ENCODE measurements at places on chromosomes 3 and 15.

DNA sequence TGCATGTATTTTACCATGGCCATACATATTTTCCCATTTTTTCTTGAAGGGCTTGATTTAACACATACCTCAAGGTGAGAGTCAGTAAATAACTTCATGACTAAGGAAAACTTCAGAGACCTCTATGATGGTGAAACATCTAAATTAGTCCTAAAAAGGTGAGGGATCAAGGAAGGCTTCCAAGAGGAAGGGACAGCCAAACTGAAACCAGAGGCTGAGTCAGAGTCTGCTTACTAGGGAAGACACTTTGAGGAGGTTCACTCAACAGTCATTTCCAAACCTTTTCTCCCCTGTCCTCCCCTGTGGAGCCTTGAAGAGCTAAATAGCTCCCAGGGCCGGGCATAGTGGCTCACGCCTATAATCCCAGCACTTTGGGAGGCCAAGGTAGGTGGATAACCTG, 206.6 kb downstream of the SHQ1 start:
- DNase-seq = no peak

- DNase-seq = no peak
These were observed 4.4 kb downstream of the KCTD6 start for GRCh38 chr3:58496206-58496857.

GRCh38 chr15:88794001-88794400, 9.2 kb upstream of the ACAN start:
- DNase-seq = no peak

GRCh38 chr3:13487403-13487802, 7.3 kb downstream of the HDAC11 start:
- no peak for DNase-seq

- no peak for DNase-seq
These were observed 72.7 kb upstream of the ABHD2 start for GRCh38 chr15:89015412-89016097.

GRCh38 chr3:179404307-179404706, 47.0 kb downstream of the GNB4 start:
- no peak for DNase-seq

DNA sequence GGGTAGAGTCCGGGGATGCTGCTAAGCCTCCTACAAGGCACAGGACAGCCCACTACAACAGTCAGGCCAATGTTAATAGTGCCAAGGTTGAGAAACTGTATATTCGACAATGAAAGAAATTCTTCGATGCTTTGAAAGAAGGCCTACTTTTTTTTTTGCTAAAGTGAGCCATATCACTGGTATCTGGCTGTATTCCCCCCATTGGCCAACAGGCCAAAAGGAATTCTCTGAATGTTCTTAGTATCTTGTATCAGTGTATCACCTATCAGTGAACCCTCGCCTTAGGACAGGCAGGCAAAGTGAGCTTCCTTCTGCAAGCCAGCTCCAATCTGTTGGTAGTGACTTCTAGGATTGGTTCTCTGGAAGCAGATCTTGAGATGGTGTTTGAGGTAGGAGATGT, 74.2 kb downstream of the SNTN start:
- DNase-seq = no peak

DNA sequence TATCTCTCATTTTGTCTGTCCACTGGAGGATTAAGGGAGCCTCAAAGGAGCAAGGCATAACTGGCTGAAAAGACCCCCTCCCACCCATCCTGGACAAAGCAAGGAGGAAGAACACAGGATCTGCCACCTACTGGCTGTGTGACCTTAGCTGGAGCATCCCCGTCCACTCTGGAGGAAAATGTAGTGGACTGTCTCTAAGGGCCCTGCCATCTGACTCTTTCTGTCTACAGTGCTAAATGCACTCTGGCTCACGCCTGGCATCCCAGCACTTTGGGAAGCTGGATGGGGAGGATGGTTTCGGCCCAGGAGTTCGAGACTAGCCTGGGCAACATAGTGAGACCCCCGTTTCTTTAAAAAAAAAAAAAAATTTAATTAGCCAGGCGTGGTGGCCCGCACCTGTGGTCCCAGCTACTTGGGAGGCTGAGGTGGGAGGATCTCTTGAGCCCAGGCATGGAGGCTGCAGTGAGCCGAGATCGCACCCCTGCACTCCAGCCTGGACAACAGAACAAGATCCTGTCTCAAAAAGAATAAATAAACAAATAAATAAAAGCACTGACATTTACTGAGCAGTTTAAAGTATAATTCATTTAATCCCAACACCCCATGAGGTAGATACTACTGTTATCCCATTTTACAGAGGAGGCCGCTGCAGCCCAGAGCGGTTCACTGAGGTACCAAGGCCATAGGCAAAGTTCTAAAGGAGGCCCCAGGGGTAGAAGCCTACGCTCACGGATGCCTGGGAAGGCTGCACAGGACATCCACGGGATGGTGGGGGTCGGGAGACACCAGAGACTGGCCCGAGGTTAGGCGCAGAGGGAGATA, 1.1 kb downstream of the TBC1D2B start:
- no peak for DNase-seq

GRCh38 chr15:98744506-98744905, 96.2 kb downstream of the IGF1R start:
- no peak for DNase-seq
